ENCODE measurements at places on chromosomes 2 and 18. TPM values are rescaled to one million over a fixed set of nuclear protein-coding genes. Genes with fewer than 3 reads are reported as not detected.

The ASAP2 gene
- total RNA-seq, result 59.4 TPM

DNA sequence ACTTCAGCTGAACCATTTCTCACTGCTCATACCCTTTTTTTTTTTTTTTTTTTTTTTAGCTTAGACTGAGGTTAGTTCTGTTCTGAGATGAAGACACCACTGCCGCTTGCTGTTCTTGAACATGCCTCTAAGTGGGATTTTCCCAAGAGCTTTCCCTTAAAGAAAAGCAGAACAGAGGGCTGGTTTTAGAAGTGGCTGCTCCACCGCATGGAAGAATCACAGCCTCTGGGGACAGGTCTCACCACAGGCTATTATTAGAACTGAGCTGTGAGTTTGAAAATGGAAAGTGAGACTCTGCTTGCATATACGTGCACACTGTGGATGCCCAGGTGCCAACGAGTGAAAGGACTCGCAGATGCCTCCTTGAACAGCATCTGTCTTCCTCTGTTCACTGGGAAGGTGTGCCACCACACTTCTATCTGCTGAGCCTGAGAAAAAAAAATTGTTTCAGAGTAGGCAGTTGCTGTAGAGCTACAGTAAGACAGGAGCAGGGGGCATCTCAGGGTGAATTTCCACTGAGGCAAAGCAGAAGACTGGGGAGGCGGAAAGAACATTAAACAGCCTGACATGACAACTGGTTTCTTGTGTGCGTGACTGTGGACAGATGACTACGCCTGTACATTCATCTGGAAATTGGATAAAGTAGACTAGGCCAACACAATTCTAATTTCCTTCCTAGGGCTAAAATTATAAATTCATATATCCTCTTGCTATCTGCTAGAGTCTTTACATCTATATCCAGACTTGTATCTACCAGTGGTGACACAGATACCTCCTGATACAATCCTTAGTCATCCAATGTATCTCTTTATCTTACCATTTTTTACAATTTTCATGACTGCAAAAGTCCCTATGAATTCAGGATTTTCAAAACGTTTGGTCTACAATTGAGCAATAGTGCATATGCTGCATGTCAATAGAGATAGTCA lies 1045.7 kb upstream of the CELF4 start:
- DNase-seq, result no peak

- no peak for DNase-seq
Measured at GRCh38 chr2:144136297-144137010, 383.5 kb downstream of the ZEB2 start.

- no peak for DNase-seq
Measured at GRCh38 chr2:11896386-11896785, 150.0 kb downstream of the LPIN1 start.

GRCh38 chr2:114642988-114643553 lies 200.6 kb downstream of the DPP10 start:
- DNase-seq, result no peak

DNA sequence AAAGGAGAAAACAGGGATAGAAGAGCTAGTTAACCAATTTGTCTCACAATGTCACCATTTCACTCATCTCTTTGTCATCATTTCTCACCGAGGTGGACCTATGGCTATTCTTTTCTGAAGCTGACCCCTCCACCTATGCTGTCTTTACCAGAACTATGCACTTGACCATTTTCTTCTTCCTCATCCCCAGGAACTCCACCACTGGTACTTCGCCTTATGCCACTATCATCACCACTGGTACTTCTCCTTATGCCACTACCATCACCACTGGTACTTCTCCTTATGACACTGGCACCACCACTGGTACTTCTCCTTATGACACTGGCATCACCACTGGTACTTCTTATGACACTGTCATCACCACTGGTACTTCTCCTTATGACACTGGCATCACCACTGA lies 745.8 kb upstream of the CHAC2 start:
- no peak for DNase-seq

DNA sequence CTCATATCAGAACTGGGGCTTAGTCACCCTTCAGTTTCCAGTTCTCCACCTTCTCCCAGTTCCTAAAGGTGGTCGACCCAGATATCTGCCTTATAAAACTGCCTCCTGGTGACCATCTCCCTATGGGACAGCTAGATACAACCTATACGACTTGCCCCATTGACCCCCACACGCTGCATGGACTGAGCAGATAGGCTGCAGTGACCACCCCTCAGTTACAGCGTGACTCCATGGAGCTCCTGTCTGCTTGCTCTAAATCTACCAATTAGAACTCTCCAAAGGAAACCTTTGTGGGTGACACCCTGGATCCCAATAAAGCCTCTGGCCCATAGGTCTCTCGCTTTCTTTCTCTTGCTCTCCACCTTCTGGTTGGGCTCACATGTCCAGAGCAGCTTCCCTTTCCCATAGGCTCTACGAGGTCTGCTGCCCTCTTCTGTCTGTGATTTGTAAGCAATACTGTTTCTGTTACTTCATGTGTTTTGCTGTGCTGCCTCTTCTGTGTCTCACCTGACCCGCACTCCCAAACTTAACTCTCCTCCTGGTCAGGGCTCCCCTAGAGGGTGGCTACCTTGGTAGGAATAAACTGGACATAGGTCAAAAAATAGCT lies 971.3 kb upstream of the FAM98A start:
- peak; percentile 75 for DNase-seq

The TIA1 gene
- 154 TPM for total RNA-seq
